Central memory CD4-positive, alpha-beta T cell (primary cell): ENCODE measurements at places on chromosomes 2 and 18.
A peak's percentile ranks its signal among the peaks of the same experiment; 100 is the strongest.

DNA sequence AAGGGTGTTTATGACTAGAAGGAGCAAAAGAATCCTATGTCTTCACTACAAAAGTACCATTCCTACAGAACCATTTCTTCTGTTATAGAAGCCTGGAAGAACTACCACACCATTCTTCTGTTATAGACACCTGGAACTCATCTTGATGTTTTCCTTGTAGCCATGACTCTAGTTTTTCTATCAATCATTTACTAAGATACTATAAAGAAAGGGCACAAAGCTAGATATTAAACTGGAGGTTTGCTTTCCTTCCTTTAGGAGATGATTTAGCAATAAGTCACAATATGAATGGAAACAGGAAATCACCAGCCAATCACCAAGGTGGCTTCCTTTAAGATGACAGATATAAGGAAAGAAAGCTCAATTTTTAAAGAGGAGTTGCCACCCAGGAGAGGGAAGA, 100.3 kb upstream of the NEUROD1 start:
- no peak for DNase-seq

DNA sequence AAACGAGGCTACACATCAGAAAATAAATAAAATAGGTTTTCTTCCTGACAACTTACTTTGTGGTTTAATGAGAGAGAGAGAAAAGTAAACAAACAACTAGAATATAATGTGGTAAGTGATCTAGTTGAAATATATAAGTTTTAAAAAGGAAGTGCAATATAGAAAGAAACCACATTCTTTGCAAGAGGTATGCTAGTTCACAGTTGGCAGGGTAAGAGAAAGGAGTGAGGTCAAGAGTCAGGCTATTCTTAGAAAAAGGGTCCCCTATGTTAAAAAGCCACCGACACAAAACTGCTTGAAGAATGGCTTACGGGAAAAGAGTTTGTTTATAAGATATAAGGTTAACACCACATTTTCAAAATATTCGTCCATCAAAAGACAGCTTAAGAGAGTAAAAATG, 462.1 kb downstream of the ERBB4 start:
- no peak for DNase-seq

DNA sequence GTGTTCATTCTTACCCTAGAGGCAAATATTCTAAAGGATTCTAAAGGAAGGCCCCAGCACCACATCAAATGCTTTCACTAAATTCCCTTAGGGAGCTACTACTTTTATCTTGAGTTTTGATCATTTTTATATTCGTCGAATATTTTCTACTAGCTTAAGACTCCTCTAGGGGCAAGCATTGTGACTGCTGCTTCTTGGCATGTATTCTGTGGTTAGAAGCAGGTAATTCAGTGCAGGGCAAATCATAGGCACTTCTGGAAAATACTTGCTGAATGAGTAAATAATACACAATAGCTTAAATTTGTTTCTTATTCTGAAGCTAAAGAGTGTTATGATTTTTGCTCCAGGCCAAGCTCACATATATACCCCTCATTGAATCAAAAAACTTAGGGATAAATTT, 136.4 kb downstream of the LRP2 start:
- DNase-seq: no peak

- no peak for DNase-seq
Measured at GRCh38 chr2:159446817-159447216, 160.3 kb upstream of the WDSUB1 start.

DNA sequence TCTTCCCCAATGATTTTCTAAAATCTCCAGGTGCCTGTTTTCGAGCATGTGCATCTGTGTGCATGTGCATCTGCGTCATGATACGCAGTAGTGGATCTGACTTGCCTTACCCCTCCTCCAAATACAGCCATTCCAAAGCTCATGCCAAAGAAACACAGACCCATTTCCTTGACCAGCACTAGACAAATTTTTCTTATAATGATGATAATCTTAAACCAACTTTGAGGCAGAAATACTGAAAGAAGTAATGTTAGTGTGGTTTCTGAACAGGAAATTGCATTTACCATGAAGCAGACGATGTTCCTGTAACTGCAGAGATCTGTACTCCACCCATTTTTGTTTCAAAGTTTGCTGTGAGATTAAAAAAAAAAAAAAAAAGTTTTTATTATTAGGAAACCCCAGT, 25.6 kb downstream of the CYTIP start:
- DNase-seq: peak; percentile 83

- no peak for DNase-seq
Measured at GRCh38 chr2:114700440-114700839, 258.0 kb downstream of the DPP10 start.

DNA sequence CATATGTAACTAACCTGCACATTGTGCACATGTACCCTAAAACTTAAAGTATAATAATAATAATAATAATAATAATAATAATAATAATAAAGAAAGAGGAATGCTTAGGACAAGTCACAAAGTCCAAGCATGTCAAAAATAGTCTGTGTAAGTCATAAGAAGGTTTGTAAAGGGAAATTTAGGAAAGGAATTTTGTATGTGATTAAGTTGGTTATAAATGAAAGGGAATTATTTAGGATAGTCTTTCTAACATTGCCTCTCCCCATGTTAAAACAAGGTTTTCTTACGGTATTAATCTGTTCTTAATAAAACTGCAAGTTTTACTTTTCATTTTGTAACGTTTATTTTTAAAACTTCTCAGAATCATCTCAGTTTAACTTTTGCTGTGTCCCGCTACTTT, 62.8 kb downstream of the SESTD1 start:
- no peak for DNase-seq

DNA sequence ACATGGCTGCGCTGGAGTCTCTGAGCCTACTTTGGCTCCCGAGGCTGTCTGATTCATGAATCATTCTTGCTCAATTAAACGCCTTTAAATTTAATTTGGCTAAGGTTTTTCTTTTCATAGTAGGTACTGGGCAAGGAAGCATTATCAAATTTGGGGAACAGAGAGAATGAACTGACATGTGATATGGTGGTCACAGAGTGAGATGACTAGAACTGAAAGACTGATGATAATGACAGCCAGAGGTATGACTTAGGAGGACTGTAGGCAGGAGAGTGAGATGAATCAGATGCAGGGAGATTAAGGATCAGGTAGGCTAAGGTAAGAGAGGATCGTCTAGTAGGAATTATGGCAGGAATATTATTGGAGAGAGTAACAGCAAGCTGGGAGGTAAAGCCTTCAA, 40.9 kb upstream of the ST8SIA3 start:
- DNase-seq: no peak

DNA sequence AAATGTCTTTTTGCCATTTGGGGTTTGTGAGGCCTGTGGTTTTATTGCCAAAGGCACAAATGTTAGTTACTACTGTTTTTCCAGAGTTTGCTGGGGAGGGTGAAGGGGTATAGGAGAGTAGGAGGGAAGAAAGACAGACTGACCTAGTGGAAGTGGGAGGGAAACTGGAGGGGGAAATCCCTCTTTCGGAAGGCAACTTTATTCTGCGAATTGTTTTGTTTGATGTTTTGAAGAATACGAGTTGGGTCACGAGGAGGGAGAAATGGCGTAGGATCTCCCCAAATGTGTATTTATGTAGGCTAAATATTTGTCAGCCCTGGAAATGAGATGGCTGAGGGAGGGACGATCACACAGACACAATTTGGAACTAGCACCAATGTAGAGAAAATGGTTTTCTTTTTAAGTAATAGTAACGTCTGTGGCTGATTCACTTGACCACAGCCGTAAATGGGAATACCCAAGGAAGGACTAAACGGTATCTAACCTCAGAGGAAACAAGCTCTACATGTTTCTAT, 172.3 kb downstream of the ICOS start:
- peak; percentile 28 for DNase-seq

DNA sequence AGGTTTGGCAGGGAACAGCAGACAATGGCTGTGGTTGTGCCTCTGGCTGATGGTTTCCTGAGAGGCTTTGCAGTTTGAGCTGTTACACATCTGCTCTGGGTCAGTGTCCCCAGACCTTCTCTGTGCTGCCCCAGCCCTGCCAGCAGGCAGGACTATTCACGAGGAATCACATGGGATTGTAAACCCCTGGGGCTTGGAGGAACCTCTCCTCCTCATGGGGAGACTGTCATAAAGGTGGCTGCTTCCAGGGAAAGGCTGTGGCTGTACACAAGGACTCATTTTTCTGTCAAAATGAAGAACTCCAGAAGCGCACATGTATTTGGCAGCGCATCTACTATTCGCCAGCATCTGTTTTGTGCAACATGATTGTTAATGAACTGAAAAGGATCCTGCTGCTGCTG, 142.6 kb upstream of the CYP1B1 start:
- no peak for DNase-seq

GRCh38 chr2:172342611-172343010, 84.8 kb upstream of the ITGA6 start:
- DNase-seq: no peak
